ENCODE measurements at places on chromosomes 1 and 21.

DNA sequence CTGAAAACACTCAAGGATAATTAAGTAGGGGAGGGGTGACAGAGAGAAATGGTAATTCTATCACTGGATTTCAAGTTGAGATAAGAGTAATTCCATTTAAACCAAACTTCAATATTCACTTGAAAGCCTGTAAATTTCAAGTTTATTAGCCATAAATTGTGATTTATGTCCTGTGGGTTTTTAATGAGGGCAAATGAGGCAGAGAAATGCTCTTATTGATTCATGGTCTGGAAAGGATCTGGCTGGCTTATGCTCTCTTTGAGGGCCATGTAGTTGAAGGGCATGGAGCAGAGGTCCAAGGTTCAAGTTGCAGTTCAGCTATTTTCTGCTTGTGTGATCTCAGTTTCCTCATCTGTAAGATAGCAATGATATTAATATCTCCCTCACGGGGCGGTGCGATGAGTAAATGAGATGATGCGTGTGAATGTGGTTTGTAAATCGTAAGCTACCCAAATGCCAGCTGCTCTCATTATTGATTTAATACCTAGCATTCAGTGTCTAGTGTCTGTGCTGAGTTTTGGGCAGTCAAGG lies 12.3 kb downstream of the OLFML3 start:
- no peak for DNase-seq

DNA sequence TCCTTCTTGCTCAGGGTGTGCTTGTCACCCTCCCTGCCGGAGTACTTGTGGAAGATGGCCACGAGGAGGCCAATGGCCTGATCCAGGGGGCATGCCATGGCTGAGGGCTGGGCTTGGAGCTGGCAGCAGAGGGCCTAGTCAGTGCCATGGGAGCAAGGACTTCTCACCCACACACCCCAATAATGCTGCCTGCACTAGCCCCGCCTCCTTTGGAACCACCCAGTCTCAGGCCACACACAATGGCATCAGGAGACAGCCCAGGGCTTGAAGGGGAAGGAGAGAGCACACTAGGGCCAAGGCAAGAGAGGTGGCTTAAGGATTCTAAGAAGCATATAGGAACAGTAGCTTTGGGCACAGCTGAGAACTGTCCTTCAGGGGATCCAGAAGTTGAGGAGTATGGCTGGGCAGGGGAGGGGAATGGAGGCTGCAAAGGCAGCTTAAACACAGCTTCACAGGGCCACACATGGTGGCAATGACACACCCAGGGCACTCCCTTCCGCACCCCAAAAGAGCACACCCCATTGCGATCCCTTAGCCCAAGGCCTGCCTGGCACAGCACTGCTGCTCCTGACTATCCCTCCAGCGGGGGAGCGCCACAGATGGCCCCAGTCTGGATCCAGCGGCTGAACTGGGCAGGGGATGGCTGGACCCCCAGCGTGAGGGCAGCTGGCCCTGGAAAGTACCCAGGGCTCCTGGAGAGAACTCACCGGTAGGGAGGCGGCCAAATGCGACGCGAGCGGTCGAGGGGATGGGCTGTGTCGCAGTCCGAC lies at the start of gene S100A6:
Gene S100A6 (minus strand): TSS at position 750 of the 770 bp plus-strand sequence. CDS start 652 bp downstream, at position 98.
- no peak for DNase-seq

- DNase-seq = no peak
Measured at GRCh38 chr1:109807822-109808680, 44.3 kb upstream of the EPS8L3 start.

DNA sequence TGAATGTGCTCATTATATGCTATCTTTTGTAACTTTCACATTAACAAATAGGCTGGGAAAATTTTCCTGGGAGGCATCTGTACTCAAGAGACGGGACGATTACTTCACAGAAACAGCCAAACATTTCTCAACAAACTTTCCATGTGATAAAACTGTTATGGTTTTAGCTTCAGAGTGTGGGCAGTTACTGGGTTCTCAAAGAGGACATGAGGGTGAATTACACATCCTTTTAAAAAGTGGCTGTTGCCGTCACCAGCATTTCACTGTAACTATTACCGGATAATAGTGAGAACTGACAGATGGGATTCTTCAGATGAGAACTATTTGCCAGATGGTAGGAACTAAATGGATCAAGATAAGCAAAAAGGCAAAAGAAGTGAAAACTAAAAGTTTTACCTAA lies 109.1 kb downstream of the APP start:
- no peak for DNase-seq

- no peak for DNase-seq
Measured at GRCh38 chr1:156014829-156015228, 5.9 kb downstream of the SSR2 start.

All from NCI-H187 treated with DMSO at 0.1 percent for 48 hours (cell line).